ENCODE measurements at places on chromosomes 2 and 18. TPM values are rescaled to one million over a fixed set of nuclear protein-coding genes. Genes with fewer than 3 reads are reported as not detected.

DNA sequence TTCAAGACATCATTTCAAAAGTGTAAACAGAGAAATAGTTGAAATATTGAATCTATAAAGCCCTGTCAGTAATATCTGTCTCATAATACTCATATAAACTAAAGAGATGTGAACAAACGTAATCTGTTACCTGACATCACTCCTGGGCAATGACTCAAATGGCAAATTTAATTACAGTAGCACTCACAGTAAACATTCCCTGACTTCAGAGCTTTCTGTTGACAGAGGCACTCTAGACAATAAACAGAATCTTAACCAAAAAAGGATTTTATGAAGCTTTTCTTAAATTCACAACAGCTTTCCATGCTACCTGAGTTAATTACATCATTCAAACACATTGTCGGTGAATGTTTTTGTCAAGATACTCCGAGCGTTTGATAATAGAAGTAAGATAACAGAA is 128.1 kb upstream of the PDE1A start:
- DNase-seq: no peak

DNA sequence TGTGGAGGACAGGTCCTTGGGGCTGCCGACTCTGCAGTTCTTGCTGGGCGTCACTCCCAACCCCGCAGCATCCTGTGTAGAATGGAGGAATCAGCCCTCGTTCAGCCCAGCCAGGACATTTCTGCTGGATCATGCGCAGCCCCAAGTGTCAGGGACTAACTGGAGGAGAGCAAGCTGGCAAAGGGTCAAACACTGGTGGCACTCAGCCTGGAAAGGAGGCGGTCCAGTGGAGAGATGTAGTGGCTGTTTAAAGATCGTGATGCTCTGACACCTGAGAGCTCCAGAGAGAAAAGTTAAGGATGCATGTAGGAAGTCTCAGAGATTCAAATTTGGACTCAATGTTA is 63.6 kb upstream of the SH3RF3 start:
- no peak for DNase-seq

GRCh38 chr18:24669502-24669901 is 209.1 kb downstream of the HRH4 start:
- no peak for DNase-seq

DNA sequence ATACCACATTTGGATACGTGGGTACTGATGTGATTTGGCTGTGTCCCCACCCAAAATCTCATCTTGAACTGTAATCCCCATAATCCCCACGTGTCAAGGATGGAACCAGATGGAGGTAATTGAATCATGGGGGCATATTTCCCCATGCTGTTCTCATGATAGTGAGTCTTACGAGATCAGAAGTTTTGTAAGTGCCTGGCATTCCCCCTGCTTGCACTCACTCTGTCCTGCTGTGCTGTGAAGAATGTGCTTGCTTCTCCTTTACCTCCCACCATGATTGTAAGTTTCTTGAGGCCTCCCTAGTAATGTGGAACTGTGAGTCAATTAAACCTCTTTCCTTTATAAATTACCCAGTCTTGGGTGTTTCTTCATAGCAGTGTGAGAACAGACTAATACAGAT is 70.3 kb downstream of the CHST9 start:
- no peak for DNase-seq

DNA sequence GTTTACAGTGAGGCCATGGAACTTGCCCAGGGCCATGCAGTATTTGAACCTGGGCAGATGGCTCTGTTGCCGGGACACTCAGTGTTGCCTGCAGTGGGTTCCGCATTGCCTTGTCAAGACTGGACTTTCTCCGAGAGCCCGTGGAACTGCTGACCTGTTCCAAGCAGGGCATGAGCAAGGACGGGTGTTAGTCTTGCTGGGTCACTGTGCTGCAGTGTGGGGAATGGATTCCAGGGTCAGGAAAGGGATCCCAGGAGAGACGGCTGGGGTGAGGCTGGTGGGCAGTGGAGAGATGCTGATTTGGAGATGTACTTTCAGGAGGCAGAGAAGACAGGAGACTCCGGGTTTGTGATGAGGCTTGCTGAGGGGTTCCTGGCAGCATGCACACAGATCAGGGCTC is 348.7 kb upstream of the HS6ST1 start:
- DNase-seq: no peak

- peak; percentile 9 for DNase-seq
These were observed 61.3 kb downstream of the ATL2 start for GRCh38 chr2:38315707-38316333.

GRCh38 chr2:20664071-20664390 is 2.9 kb upstream of the GDF7 start:
- no peak for DNase-seq

- DNase-seq: no peak
These were observed 48.0 kb upstream of the GPR17 start for GRCh38 chr2:127597984-127598380.

GRCh38 chr2:114800371-114800770 is 357.9 kb downstream of the DPP10 start:
- no peak for DNase-seq

GRCh38 chr18:14221689-14222088 is 89.5 kb upstream of the ZNF519 start:
- no peak for DNase-seq

- no peak for DNase-seq
These were observed 83.9 kb downstream of the ACTR3 start for GRCh38 chr2:113973810-113974209.

- DNase-seq: no peak
These were observed 55.6 kb downstream of the HDAC4 start for GRCh38 chr2:239345251-239345650.

GRCh38 chr2:222651718-222652418 is 4.0 kb downstream of the FARSB start:
- DNase-seq: no peak

Gene ERBB4
- 8.8 TPM for polyA plus RNA-seq

Gene VWC2L
- polyA plus RNA-seq: not detected

Gene PSTPIP2
- 2.4 TPM for polyA plus RNA-seq

Gene CD226
- 0.67 TPM for polyA plus RNA-seq

Gene ESPNL
- 2.6 TPM for polyA plus RNA-seq
